ENCODE measurements at places on chromosomes 1 and 21.

- DNase-seq = no peak
Observed at GRCh38 chr1:197598935-197599334, 176.3 kb downstream of the DENND1B start.

DNA sequence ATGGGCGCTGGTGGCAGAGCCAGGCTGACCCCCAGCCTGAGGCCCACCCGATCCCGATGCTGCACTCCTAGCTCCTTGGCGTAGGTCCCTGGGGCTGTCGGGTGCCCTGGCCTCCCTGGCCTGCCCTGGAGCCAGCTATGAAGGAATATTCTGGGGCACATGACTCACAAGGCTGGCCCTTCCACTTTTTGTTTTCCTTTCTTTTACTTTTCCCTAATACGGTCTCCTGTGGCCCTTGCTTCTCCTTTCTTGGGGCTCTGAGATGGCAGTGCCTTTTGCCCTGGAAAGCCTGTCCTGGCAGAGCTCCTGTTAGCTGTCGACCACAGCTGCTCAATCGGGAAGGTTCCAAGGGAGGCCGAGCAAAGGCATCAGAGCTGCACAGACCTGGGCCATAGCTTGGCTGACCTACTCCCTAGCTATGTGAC, 22.1 kb downstream of the ARHGEF10L start:
- no peak for DNase-seq

- DNase-seq = no peak
Observed at GRCh38 chr1:56024155-56024554, 555.2 kb downstream of the PLPP3 start.

GRCh38 chr1:109807822-109808680, 44.3 kb upstream of the EPS8L3 start:
- DNase-seq = no peak

GRCh38 chr1:201482755-201483154, 13.8 kb upstream of the PHLDA3 start:
- DNase-seq = no peak

DNA sequence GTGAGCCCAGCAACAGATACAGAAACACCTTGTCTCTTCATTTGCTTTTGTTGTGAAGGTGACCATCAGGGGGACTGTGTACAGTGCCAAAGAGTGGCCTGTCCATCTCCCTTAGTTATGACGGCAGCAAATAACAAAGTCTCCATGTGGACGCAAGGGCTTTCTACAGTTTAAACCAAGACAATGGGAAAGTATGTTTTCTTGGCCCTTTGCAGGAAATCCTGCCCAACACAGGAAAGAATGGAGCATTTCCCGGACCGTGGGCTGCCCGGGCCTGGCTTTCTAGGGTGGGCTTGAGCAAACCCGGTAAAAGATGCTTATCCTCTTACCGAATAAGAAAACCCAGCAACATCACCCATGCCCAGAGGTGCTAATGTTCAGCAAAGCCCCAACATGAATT, 87.3 kb downstream of the ZBTB18 start:
- DNase-seq = no peak

- DNase-seq = no peak
Observed at GRCh38 chr1:41734201-41734970, 184.3 kb downstream of the HIVEP3 start.

DNA sequence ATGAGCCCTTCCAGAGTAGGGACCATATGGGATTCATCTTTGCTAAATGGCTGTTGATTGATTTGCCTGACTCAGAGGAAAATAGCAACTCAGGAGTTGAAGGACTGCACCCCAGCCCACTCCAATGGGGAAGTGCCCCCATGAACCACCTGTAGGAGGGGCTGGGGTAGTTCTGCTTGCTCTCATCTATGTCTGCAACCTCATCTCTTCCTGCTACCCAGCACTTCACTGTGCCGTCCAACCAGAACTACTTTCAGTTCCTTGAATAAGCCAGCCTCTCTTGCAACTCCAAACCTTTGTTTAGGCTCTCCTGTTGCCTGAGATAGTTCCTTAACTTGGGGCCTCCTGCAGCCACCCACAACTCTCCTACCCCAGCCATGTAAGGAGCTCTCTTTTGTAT, 26.6 kb downstream of the BEND5 start:
- no peak for DNase-seq

- DNase-seq = no peak
Observed at GRCh38 chr21:27365394-27365793, 398.5 kb upstream of the ADAMTS5 start.

DNA sequence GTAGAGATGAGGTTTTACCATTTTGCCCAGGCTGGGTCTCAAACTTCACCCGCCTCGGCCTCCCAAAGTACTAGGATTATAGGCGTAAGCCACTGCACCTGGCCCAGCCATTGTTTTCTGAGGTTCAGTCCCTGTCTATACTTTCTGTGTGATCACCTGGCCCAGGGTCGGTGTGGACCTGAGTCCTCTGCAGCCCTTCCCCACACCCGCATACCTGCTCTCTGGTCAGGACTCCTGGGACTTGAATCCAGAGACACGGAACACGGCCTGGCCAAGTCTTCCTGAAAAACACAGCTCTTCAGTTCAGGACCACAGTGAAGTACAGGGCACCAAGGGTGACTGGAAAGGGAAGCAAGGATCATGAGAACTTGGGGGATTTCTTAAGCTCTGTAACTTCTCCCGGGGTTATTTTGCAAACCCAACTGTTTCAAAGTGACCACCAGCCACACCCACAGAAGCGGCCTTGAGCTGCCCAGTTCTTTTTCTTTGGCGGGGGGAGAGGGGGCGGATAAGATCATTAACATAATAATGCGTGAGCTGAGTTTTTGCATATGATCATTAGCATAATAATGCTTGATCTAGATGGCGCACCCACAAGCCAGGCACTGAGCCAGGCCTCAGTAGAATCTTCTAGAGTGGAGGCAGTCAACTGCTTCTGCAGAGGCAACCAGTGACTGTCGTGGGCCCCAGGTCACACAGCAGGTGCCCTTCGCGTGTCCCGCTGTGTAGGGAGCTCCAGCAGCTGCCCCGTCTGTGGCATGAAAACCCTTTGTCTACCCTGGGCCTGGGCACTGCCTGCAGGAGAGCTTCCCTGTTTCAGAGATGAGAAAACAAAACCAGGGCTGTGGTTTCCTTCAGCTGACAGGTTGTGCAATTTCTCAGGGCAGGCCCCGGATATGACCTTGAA, 1.7 kb upstream of the NADK start:
- no peak for DNase-seq

- DNase-seq = no peak
Observed at GRCh38 chr1:6614929-6615785, 1.6 kb downstream of the PHF13 start.

- no peak for DNase-seq
Observed at GRCh38 chr1:183234660-183235476, 48.8 kb downstream of the LAMC2 start.

GRCh38 chr1:55217226-55217986, 2.2 kb upstream of the USP24 start:
- DNase-seq = no peak

DNA sequence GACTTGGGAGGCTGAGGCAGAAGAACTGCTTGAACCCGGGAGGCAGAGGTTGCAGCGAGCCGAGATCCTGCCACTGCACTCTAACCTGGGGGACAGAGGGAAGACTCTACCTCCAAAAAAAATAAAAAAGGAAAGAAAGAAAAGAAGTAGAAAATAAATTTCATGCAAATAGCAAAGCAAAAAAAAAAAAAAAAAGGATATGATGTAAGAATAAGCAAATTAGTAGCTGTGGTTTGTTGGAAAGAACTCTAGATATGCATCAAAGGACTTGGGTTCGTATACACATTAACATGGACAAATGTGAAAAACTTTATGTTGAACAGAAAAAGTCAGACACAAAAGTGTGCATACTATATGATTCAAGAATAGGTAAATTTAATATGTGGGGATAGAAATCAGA, 11.9 kb downstream of the WASF2 start:
- no peak for DNase-seq

DNA sequence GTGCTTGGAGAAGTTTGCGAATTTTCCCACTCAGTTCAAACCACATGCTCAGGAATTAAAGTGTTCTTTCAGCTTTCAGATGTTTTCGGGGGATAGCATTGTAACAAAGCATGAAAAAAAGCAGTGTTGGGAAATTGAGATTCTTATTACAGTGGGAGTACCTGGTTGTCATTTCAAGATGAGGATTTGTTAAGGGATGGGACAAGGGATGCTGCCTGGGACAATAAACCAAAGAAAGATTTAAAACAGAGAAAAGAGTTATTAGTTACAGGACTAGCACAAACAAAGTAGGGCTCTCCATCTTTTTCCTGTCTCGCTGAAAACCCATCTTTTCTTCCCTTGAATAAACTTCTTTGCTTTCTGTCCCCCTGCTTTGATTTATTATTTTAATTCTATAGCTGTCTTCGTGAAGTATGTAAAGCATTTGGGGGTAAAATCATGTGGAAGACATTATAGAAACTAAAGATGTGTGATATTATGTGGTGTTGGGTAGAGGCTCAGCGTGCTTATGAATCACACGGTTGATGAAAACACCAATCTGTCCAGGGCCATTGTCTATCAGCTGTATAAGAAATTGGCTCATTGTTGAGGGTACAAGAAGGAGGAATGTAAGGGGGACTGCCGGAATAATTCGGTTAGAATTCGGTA, 277.6 kb downstream of the KIF26B start:
- no peak for DNase-seq

- DNase-seq = no peak
Observed at GRCh38 chr1:185238447-185238846, 78.6 kb downstream of the IVNS1ABP start.

- no peak for DNase-seq
Observed at GRCh38 chr1:204830747-204831146, 39.9 kb upstream of the NFASC start.

DNA sequence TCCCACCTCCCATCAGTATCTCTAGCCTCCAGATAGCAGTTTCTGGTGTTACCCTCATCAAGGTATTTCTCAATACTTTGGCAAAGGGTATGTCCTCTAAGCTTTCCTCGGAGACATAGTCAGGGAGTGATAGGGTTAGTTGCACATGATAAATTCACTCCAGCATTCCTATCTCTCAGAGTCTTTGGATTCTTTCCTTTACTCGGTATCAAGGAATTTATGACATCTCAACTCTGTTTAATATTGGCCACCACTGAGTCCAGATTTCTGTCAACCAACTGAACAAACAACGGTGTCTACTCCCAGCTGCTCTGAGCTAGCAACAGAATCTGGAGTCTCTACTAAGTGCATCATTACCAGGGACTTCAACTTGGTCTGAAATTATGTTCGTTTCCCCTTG, 233.4 kb downstream of the TM2D1 start:
- DNase-seq = no peak

DNA sequence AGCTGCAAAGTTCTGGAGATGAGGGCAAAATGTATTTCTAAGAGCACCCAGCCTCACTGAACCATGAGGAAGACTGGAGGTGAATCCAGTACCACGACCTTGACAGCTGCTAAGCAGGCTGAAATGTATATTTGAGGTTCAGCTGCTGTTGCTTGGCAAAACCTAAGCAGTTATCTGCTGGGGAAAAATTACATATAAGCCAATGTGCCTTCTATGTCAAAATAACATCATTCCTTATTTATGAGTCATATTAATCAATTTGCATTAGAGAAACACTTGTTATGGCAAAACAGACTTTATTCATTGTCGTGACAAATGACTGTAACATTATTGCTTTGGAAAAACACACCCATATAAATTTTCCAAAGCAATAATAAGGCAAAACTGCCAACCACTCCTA, 560.5 kb upstream of the NR5A2 start:
- DNase-seq = no peak

- no peak for DNase-seq
Observed at GRCh38 chr1:112337028-112337531, 58.9 kb upstream of the CTTNBP2NL start.

- no peak for DNase-seq
Observed at GRCh38 chr1:11831945-11832725, 15.4 kb downstream of the NPPA start.

- no peak for DNase-seq
Observed at GRCh38 chr1:6157132-6157527, 23.0 kb downstream of the CHD5 start.

DNA sequence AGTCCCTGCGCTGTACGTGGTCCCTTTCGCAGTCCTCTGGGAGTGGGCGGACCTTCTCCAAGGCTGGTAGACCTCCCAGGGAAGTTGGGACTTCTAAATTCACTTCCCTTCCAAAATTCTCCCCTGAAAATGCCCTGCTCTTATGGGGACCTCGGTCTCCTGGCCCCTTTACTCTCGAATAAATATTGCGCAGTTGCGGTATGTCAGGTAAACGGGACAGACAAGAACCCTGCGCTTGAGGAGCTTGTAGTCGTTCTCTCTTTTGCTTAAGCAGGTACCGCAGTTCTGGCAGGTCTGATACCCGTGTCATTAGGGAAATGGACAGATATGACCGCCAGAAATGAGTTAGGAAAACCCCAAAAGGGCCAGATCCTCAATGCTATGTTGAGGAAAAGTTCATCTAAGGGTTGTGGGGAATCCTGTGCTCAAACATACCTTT, 561 bp downstream of the KIF2C start:
- DNase-seq = no peak

DNA sequence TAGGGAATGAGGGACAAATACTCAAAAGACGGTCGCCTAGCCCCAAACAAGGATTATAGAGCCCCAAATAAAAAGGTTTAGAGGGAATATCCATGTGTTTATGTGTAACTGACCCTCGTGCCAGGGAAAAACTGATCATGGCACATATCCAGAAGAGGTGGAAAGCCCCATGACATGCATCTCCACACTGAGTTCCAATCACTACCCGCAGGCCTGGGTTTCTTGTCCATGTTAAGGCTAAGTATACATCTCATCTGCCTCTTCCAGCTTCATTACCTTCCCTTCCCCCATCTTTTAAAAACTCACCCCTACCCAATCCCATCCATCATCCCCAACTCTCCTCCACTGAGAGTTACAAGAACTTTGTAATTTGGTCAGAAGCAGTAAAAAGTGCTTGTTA, 15.2 kb downstream of the GADD45A start:
- no peak for DNase-seq

DNA sequence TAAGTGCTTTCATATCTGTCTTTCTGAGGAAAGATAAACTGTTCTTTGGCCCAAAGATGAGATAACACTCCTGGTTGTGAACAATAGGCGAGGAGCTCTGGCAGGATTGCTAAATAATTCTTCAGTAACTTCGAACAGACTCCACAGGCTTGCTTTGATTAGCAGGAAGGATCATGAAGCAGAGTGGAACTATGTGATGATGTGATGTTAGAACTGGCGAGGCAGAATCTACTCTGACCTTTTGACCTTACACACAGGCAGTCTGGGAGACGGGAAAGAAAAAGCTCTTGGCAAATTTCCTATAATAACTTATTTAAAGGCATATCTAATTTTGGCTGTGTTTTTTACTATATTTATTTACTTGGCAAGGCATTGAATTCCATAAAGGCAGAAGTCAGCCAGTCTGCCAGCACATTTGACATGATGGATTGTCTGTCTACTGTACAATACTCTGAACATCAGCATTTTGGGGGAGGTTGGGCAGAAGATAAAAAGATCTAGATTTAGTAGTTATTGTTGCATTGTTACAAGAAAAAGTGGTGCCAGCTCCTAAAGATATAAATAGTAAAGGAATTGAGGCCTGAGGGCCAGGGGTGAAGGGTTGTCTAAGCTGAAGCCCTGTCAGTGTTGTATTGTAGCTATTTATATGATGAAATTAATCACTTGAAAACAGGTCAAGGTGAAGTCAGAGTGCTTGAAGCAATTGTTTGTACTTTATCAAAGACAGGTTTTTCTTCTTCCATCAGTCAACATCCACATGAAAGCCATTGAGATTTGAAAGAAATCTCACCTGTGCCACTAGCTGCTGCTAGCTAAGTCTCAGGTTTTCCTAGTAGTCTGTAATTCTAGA, 708.8 kb downstream of the LTN1 start:
- DNase-seq = no peak

Data from D721Med (cell line).